ENCODE measurements at places on chromosomes 7 and 10.
A peak's percentile ranks its signal among the peaks of the same experiment; 100 is the strongest.

DNA sequence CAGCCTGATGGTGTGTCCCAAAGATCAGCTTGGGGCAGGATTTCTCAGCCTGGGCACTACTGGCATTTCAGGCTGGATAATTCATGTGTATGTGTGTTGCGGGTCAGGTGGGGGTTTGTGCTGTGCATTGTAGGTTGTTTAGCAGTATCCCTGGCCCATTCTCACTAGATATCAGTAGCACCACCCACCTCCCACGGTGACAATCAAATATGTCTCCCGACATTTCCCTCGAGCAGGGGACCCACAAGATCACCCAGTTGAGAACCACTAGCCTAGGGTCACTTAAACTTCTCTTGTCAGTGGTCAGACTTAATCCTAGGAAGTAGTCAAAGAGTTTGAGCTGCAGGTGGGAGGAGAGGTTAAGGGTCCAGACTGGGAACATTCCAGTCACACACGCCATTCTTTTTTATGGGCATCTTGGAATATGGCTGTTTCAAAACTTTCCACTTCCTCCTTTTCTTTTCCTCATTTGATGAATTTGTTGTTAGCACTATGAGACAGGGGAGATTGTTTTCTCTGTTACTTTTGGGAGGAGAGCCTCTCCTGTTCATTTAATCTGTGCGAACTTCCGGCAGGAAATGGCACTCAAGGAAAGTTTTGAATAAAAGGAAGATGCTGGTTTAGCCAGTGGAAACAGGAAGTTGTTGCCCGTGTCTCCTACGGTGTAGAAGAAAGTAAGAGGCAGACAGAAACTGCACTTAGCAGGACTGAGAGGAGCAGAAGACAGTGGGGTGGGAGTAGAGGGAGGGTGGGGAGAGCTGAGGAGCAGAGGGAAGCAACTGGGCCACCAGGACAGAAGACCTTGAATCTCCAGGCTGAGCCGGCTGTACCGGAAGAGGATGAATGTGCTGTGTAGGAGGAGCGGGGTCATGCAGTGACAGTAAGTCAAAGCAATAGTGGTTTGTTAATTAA is 17.6 kb upstream of the EXOC6 start:
- peak; percentile 39 for DNase-seq
- H3K4me1 ChIP-seq = peaks cover 10% of the 10 kb centered on the region
- H3K4me3 ChIP-seq = peak overlapping the region; percentile 35
- H3K27me3 ChIP-seq = peaks cover 6% of the 10 kb centered on the region
- H3K27ac ChIP-seq = peak overlapping the region; percentile 76

DNA sequence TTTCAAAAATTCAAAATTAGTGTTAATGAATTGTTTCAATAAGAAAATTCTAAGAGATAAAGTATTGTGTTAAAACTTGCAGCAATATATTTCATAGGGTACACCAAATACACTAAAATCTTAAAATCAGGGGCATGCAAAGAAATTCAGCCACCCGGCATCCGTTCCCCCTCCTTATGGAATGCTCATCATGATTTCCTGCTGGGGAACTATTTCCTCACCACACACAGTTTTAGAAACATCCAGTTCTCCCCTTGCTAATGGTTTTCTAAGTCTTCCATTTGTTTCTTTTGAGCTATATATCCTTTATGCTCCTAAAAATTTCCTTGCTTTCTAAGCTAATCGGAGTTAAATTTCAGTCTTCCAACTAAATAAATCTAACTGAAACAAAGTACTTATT is 60.7 kb downstream of the CHCHD3 start:
- H3K4me1 ChIP-seq = no peaks in the 10 kb centered on the region
- no peaks in the 10 kb centered on the region for H3K27me3 ChIP-seq
- no peak overlapping the region for H3K27ac ChIP-seq
- no peak overlapping the region for H3K4me3 ChIP-seq

DNA sequence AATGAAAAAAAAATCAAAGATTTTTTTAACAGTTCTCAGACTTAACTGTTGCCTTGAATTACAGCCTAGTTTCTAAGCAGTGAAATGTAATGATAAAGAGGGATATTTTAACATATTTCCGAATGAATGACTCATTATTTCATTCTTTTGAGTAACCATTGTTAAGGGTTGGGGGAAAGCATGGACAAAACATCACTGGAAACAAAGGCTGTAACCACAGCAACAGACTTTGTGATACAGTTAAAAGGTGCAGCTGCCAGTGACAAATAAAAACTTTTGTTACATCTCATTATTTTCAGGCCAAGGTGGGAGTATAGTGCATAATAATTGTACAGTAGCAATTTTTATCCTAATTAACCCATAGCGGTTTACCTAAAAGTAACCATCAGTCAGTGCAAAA is 172.6 kb downstream of the LRRTM3 start:
- H3K27me3 ChIP-seq = no peaks in the 10 kb centered on the region
- no peak for DNase-seq
- no peak overlapping the region for H3K27ac ChIP-seq
- no peaks in the 10 kb centered on the region for H3K4me1 ChIP-seq

DNA sequence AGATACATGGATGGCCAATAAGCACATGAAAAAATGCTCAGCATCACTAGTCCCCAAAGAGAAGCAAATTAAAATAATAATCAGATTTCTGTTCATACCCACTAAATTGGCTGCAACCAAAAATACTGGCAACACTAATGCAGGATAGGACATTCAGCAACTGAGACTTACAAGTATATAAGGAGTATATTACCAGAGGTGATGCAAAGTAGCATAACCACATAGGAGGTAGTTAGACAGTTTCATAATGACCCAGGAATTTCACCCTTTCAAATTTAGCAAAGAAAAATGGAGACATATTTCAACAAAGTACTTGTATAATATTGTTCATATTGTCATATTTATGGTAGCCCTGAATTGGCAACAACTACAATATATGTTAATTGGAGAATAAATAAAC is 727.8 kb downstream of the GRID1 start:
- H3K4me1 ChIP-seq = no peaks in the 10 kb centered on the region
- no peak overlapping the region for H3K4me3 ChIP-seq
- DNase-seq = no peak
- no peaks in the 10 kb centered on the region for H3K36me3 ChIP-seq

DNA sequence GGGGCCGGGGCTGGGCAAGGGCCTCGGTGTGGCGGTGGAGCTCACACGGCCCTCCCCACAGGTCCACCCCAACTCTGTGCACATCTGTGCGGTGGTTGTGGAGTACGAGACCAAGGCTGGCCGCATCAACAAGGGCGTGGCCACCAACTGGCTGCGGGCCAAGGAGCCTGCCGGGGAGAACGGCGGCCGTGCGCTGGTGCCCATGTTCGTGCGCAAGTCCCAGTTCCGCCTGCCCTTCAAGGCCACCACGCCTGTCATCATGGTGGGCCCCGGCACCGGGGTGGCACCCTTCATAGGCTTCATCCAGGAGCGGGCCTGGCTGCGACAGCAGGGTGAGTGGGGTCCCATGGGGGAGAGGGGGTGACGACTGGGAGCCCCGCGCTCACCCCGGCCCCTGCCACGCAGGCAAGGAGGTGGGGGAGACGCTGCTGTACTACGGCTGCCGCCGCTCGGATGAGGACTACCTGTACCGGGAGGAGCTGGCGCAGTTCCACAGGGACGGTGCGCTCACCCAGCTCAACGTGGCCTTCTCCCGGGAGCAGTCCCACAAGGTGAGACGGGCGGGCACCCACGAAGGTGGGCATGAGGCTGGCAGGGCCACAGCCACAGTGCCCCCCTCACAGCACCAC is 8.8 kb downstream of the TMEM120A start:
- DNase-seq = no peak
- H3K4me1 ChIP-seq = peaks cover 3% of the 10 kb centered on the region
- no peak overlapping the region for H3K27ac ChIP-seq
- H3K4me3 ChIP-seq = no peak overlapping the region
- H3K36me3 ChIP-seq = peaks cover 3% of the 10 kb centered on the region

- no peaks in the 10 kb centered on the region for H3K36me3 ChIP-seq
- H3K27ac ChIP-seq = no peak overlapping the region
- no peak overlapping the region for H3K4me3 ChIP-seq
- no peak for DNase-seq
These were observed 61.4 kb upstream of the NME8 start for GRCh38 chr7:37786741-37787569.

DNA sequence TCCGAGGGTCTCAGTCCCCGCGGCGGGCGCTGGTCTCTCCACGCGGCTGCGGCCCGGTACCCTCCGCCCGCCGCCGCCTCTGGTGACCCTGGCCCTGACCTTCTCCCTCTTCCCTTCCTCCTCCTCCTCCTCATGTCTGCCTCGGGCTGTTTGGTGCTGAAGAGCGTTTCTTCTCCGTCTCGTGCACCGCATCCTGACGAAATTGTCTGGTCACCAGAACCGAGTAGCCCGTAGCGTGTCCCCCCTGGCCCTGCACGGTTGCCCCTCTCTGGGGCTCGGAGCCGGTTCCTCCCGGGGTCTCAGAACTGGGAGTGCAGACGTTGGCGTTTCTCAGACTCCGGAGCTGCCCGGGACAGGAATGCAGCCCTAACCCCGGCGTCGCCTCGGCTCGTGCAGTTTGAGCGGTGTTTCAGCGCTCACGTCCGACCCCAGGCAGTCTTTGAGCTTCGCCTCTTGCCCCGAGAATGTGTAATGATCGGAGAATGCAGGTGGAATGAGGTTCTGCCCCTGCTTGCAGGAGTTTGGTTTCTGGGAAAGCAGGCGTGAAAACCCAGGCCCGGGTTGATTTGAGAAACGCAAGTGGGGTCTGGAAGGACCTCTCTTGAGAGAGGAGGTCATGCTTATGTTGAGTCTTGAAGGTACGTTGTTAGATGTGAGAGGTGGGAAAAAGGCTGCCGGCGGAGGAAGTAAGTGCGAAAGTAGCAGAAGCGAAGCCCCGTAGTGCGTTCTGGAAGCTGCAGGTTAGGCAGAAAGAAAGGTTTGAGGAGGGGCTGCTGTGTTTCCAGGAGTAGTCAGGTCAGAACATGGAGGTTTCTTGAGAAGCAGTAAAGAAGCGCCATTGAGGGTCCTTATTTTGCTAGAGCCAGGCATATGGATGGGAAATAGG is 743 bp downstream of the RBM17 start:
- peaks cover 80% of the 10 kb centered on the region for H3K4me1 ChIP-seq
- no peaks in the 10 kb centered on the region for H3K27me3 ChIP-seq
- peak overlapping the region; percentile 98 for H3K4me3 ChIP-seq
